ENCODE measurements at places on chromosomes 3 and 15.

DNA sequence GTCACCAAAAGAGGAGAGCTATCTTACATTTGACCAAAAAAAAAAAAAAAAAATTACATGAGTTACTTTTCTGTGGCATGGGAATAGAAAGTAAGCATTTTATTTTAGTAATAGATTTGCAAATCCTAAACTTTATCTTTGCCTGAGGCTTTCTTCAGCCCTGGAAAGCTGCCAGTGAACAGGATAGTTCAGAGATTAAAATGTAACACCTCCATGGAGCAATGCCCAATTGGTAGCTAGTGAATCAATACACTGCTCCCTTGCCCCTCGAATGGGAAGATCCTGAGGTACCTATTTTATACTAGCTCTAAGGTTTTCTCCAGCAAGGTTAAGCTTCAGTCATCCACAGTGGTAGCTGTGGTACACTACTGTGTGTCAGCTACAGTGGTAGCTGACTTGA is 867.1 kb downstream of the NAALADL2 start:
- no peak for DNase-seq

DNA sequence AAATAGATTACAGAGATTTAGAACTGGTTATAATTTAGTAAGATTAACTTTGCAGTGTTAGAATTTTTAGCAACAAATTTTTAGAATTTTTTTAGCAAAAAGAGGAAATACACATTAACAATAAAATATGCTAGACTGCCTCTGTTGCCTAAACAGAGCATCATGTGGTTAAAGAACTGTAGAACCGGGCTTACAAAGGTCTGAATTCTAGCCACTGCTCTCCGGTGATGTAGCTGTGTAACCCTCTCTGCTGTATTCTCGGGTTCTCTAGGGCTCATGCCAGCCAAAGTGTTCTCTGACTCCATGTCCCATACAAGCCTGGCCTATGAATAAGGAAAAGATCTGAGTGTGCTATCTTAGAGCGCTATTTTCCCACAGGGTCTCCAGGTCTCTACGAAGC is 2.9 kb upstream of the P2RY12 start:
- no peak for DNase-seq

DNA sequence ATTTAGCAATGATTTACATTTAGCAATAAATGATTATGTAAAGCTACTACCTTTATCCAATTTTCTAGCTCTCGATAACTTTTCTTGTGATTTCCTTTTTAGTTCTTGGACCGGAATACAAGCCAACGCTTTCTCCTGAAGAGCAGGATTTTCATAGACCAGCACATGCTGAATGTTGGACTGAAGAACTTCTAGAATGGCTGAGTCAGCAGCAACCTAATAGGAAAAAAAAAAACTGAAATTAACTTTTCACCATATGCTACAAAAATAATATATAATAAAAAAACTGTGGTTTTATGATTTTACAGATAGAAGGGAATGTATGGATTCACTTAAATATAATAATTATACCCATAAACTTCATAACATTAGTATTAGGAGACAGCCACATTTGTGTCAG is 32.2 kb downstream of the NGLY1 start:
- no peak for DNase-seq

- DNase-seq: no peak
Observed at GRCh38 chr3:113228498-113229286, 17.3 kb downstream of the BOC start.

- DNase-seq: no peak
Observed at GRCh38 chr15:100926258-100926657, 7.1 kb downstream of the LRRK1 start.

- DNase-seq: no peak
Observed at GRCh38 chr15:97841558-97841957, 118.9 kb upstream of the ARRDC4 start.

- no peak for DNase-seq
Observed at GRCh38 chr15:100790786-100791265, 88.8 kb upstream of the ALDH1A3 start.

- DNase-seq: no peak
Observed at GRCh38 chr15:90059208-90059985, 42.9 kb downstream of the IDH2 start.

DNA sequence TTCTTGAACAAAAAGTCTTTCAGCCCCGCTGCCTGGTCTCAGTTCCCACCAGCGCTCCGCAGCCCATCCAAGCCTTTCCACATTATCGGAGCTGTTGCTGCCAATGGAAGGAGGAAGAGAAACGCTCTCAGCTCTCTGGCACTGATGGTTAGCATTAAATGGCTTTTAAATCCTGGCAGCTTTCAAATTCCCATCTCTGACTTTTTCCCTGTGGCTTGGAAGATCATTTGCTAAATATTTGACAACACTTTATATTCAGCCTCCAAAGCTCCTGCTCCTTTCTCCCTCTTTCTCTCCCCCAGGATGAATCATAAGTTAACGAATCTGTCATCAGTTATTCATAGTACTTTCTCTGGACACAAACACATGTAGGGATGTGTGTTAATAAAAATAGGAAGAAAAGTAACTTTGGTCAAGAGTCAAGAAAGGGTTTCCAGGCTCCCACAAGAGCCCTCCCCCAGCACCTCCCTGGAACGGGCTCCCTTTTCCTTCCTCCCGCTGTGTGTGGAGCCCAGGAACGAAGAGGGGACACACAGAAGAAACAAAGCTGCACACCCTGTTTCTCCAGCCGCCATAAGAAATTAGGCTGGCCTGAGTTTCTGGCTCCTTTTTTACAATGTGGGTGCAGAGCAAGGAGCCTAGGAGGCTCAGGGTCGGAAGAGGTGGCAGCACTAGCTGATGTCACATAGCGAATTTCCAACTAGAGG is 47.6 kb upstream of the TSEN2 start:
- DNase-seq: no peak

GRCh38 chr15:95988574-95988887 is 342.0 kb upstream of the NR2F2 start:
- no peak for DNase-seq

DNA sequence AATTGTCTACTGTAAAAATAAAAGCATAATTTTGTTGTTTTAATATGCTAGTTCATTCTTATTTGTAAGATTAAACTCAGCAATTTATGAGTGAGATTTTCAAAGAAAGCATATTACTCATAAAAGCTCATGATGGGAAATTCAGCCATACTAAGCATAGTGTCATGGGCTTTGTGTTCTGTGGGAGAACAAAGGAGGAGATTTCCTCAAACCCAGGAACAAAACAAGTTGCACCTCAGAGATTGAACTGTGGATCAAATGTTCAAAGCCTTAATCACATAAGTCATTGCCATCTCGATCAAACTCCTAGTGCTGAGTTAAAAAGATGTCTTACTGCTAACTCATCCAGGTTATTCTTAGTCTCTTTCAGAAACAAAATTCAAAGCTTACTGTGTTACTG is 85.6 kb upstream of the PDZRN3 start:
- no peak for DNase-seq

DNA sequence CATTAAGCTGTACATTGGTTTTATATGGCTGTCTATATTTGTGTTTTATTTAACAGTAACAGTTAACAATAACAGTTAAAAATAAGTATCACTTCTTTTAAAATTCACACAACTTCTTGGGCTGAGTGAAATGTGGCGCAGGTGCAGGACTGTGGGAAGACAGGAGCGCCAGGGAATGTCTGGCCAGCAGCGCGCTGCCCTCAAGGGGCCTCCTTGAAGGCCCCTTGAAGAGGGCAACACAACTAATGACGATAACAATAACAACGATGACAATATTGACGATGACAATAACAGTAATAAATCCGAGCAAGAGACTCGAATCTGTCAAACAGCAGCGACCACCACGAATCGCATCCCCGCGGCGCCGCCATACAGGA is 411 bp upstream of the PPP2R3A start:
- no peak for DNase-seq

- DNase-seq: no peak
Observed at GRCh38 chr3:171514466-171514865, 54.3 kb upstream of the TNIK start.

DNA sequence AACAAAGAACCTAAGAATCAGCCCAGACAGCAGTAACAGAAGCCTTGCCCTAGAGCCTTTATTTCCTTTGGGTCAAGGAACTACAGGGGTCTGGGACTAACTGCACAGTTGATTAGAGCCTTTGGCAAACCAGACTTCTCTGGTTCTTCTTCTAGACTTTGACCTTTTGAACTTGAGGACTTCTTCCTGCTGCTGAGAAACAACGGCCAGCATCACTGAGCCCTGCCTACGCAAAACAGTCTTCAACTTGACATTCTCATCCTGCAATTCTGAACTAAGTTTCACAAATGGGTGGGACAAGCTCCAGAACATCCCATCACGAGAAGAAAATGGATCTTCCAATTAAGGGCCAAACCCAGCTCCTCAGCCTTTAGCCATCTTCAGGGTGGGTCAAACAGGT is 31.4 kb downstream of the CMTM6 start:
- no peak for DNase-seq

- no peak for DNase-seq
Observed at GRCh38 chr3:151382671-151383070, 1.9 kb downstream of the P2RY12 start.

Data from keratinocyte (primary cell).